ENCODE measurements at places on chromosomes 2 and 18.

DNA sequence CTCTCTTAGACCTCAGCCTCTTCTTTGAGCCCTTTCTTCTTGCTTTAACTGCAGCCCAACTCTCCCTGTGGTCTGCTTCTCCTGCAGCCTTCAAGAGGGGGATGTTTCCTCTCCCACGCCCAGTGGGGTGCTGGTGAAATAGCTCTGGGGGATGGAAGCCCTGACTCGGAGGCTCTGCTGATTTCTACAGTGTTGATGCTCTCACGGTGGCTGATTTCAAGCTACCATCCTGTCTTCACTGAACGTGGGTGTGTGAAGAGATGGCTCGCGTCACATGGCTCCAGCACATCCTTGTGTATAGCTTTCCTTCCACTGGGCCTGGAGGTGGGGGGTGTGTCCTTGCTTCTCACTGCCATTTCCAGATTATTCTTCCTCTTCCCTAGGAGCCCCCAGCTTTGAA, 20.0 kb downstream of the MPP4 start:
- no peak for DNase-seq

DNA sequence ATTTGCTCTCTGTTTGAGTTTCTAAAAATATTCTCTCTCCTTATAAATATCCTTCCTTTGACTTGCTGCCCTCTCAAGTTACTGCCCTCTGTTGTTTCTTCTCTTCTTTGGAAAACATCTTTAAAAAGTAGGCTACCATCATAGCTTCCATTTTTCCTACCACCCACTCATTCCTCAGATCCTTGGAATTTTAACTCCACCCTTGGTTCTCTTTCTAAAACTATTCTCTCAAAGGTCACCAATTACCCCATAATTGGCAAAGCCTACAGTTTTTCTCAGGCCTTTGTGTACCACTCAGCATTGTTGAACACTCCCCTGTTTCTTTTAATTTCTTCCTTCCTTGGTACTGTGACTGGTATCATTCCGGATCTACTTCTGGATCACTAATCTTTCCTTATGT, 43.0 kb upstream of the ITGAV start:
- no peak for DNase-seq

DNA sequence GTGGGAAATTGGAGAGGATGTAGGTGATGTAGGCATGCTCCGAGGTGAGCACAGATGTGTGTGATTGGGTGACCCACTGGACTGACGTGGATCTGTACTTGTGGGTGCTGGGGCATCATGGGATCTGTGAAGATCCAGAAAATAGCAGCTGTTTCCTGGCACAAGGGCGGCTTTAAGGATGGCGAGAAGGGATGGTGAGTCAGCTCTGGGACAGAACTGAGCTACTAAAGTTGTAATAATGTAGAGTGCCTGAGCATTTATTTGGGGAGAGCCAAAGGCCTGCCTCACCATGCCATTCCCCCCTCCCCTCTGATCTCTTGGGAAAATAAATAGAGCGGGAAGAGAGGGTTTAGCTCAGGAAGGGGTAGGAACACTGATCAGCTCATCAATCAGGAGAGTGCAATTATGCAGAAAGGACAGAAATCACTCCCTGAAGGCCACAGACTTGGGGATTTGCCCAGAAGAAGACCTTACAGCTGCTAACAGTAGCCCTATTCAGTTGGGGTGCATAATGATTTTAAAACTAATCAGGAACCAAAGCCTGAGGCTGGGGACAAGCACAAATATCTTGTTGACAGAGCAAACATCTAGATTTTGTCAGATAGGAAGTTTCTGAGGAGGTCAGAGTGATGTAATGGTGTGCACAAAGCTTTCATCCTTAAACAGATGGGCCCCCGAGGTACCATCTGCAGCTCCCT, 30.3 kb downstream of the TANC1 start:
- no peak for DNase-seq

GRCh38 chr2:74096052-74096451, 51.7 kb downstream of the BOLA3 start:
- no peak for DNase-seq

GRCh38 chr2:119409506-119409905, 22.1 kb upstream of the TMEM37 start:
- DNase-seq: no peak

- no peak for DNase-seq
Observed at GRCh38 chr2:3285901-3286645, 91.5 kb downstream of the EIPR1 start.

GRCh38 chr2:43178602-43179542, 47.5 kb downstream of the ZFP36L2 start:
- DNase-seq: peak; percentile 58

DNA sequence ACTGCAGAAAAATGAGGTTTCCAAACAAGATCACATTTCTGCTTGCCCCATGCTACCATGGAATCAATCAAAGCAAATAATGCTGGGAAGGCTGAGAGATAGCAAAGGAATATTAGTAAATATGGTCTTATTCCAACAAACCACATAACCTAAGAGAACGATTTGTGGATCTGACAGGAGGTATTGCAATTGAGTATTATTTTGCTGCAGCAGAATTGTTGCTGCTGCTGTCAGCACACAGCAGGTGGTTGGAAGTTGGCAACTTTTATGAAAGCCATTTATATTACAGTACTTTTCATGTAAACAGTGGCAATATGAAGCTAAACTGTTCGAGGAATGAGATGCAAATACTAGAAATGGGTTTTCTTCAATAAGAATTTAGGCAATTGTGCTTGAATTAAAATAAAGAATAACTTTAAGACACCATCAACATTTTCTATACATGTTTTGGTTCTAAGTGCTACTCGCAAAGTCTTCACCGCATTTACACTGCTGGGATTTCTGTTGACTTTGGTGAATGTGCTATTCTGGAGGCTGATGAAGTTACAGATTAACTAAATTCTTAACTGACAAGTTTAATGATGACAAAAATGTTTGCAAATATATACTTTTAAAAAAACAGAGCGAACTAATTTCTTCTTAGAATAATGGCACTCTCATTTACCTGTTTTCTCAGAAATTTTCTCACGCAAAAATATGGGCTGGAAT, 1285.7 kb downstream of the CNTNAP5 start:
- DNase-seq: no peak

DNA sequence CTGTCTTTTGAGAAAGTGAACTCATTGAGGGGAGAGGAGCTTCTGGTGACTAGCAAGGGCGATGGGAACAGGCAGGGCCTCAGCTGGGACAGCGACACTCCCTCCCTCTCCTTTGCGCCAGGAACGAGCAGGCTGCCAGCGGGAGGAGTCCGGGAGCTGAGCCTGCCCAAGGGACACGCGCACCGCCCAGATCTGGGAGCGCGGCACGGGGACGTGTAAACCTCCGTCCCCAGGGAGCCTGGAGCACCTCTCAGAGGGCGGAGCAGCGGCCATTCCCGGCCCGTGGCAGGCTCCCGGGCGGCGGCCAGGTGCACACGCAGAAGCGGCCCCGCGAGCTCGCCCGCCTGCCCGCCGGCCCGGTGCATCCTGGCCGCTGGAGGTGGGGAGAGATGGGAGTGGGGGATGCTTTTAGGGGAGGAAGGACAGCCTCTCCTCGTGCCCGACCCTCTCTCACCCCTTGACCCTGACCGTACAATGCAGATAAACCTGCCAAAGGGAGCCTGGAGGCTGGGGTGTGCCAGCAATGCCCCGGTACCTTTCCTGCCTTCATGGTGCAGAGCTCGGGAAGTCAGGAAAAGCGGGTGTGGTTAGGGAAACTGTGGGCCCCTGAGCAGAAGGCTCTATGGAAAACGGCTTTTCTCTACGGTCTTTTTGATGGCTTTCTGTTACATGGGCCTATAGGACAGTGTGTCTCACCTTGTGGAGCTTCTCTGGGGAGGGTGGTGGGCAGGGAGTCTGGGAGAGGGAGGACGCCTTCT, 2.2 kb downstream of the AQP4 start:
- peak; percentile 3 for DNase-seq

DNA sequence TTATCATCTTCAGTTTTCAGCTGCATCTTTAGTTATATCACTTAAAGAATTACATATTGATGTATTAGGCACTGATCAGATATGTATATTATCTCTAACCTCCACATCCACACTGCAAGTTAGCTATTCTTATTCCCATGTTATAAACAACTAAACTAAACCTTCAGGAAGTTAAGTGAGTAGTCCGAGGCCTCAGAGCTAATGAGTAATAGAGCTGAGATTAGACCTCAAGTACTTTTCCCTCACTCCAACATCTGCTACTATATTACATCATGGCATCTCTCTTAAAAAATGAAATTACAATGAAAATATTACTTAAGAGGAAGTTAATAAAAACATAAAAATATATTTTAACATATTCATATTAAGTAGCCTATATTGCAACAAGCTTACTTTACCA, 183.6 kb upstream of the MAP2 start:
- DNase-seq: no peak

- no peak for DNase-seq
Observed at GRCh38 chr2:237904831-237905599, 45.6 kb downstream of the RAMP1 start.

DNA sequence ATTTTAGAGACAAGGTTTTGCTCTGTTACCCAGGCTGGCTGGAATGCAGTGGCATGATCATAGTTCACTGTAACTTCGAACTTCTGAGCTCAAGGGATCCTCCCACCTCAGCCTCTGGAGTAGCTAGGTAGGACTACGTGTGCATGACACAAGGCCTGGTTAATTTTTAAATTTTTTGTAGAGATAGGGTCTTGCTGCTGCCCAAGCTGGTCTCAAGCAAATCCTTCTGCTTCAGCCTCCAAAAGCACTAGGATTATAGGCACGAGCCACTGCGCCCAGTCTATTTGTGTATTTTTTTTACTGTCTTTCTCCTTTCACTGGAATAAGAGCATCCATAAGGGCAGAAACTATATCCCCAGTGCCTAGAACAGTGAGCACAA, 89.3 kb downstream of the PLEKHM3 start:
- DNase-seq: no peak

- DNase-seq: no peak
Observed at GRCh38 chr2:136990316-136990715, 225.0 kb downstream of the THSD7B start.

- DNase-seq: no peak
Observed at GRCh38 chr2:193963472-193964119, 1693.4 kb upstream of the SLC39A10 start.

- no peak for DNase-seq
Observed at GRCh38 chr18:9890957-9891356, 5.2 kb downstream of the TXNDC2 start.

- DNase-seq: no peak
Observed at GRCh38 chr18:64929036-64929435, 780.1 kb upstream of the LINC00305 start.

GRCh38 chr2:45637440-45637839, 14.0 kb upstream of the PRKCE start:
- no peak for DNase-seq

DNA sequence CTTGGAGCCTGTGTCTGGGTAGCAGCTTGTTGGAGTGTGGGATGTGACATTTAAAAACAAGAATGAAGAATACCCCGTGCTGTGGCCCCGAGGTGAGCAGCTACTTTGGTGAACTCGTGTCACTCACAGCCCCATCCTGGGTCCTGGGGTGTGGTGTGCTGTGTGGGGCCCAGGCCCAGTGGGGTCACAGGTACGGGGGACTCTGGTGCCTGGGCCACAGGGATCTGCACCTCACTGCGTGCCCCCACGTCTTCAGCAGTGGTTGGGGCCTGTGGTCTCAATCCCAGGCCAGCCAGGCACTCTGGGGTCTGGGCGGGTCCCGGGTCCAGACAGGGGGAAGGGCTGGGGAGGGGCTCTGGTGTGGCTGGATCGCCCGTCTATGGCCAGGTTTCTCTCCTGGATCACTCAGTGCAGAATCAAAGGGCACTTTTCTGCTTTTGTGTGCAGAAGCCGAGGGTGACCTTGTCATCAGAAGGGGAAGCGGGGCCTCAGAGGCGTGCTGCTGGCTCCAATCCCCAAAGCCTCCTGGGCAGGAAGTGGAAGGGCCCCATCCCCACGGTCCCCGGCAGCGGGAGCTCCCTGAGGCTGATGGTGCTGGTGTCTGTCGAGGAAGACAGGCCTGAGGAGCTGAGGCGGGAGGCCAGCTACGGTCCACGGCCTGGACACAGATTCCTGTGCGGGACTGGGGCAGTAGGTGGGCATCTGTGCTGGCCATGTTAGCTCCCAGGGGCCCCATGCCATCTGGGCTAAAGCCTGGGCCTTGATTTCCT, 1.4 kb downstream of the GPR35 start:
- no peak for DNase-seq

GRCh38 chr2:17107871-17108270, 410.4 kb downstream of the RAD51AP2 start:
- DNase-seq: no peak

GRCh38 chr2:185531721-185532120, 206.9 kb upstream of the FSIP2 start:
- DNase-seq: no peak

GRCh38 chr2:218029366-218030360, 26.9 kb upstream of the TNS1 start:
- DNase-seq: no peak

DNA sequence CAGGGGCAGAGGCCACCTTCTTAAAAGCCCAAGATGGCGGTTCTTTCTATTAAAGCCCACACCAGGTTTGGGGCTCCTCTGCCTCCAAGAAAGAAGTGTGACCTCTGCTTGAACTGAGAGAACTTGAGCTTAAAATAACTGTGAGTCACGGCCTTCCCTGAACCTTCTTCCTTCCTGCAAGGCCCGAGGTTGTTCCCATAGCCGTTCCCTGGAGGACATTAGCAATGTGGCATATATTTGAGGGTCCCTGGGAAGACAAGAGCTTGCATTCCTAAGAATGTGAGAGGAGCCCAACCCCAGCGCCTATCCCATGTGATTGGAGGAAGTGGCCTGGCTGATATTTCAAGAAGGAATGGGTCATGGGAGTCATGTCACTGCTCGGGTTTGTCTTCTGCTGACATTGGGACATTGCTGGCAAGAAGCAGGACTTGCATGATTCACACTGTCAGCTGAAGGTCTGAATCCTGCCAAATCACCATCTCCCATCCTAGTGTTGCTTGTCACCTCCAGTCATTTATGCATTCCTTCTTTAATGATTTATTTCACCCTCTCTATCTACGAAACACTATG, 168.1 kb downstream of the TRIB2 start:
- DNase-seq: no peak

- DNase-seq: no peak
Observed at GRCh38 chr2:140998577-140998976, 1132.2 kb downstream of the LRP1B start.

DNA sequence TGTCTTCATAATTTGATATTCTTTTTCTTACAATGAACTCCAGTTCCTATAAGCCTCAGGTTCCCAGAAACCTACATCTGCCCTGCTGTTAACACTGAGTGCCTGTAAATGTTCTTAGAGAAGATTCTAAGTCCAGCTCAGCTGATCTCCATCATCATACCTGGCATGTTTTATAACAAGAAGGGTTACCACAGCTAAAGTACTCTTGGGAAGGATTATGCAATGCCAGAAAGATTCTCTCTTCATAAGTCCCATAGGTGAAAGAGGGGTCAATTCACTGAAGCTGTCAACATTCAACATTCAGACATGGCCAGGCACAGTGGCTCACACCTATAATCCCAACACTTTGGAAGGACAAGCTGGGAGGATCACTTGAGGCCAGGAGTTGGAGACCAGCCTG, 31.3 kb upstream of the PTPN4 start:
- DNase-seq: no peak

- no peak for DNase-seq
Observed at GRCh38 chr2:136286423-136286822, 168.5 kb upstream of the CXCR4 start.

Data from DMS79 (cell line).